ENCODE measurements at places on chromosomes 16 and 17.

GRCh38 chr17:42010898-42011516 is 6.2 kb downstream of the DNAJC7 start:
- peak; percentile 16 for DNase-seq

DNA sequence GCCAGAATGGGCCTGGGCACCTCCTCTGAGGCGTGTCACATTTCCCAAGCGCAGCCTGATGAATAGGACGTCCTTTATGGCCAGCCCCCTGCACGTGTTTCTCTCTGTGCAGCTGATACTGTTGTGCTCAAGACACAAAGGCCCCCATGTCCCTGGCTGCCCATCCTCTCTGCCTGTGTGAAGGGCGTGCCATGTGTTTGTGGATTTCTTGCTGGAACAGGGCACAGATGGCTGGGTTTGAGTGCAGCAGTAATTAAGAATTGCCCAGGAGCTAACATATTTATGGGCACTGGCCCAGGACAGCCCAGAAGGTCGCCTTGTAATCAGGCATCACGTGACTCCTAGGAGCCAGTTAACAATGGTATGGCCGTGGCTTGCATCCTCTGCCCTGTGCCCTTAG is 181.1 kb downstream of the CCDC182 start:
- no peak for DNase-seq

- DNase-seq, result peak; percentile 38
Observed at GRCh38 chr16:84672276-84673202, 24.2 kb downstream of the KLHL36 start.

DNA sequence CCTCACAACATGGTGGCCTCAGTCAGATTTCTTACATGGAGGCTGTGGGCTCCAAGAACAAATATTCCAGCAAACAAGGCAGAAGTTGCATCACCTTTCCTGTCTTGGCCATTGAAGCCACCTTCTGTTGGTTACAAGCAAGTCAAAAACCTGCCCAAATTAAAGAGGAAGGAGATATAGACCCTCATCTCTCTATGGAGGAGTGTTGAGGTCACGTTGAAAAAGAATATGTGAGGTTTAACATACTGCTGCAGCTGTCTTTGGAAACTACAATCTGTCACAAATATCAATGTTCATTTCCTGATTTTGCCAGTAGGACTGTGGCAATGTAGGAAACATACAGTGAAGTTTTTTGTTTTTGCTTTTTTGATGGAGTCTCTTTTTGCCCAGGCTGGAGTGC is 211.4 kb downstream of the COPRS start:
- no peak for DNase-seq

DNA sequence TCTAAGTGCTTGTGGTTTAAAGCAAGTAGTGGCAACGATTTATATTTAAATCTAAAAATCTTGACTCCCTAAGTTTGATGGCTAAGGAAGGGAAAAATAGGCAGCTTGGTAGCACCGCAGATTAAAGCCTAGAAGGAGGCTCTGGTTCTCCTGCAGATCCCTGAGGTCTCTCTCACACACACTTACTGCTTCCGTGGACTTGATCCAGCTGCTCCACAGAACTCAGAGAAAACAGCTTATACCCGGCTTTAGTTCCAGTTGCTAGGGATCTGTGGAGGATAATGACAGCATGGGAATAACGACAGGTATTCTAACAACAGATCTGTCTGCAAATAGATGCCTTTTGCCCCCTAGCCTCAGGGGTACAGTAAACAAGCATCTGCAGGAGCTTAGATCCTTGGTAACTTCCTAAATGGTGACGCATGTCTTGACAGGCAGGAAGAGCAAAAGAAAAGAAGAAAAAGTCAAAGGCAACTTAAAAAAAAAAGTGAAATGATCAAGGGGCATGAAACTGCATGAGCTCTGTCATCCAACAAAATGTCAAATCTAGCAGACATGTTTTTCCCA is 4.5 kb downstream of the WIPI1 start:
- DNase-seq, result no peak

DNA sequence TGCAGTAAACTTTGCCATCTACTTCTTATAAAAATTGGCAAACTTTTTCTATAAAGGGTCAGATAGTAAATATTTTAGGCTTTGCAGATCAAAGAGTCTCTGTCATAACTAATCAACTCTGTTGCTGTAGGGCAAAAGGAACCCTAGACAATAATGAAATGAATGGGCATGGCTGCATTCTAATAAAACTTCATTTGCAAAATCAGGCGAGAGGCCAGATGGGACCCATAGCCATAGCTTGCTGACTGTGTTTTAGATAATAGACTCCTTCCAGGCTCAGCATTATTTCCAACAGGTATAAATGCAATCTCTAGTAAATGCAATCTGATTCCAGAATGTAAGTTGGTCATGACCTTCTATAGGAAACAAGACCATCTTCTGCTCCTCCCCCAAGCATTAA is 490.7 kb downstream of the TOX3 start:
- no peak for DNase-seq

DNA sequence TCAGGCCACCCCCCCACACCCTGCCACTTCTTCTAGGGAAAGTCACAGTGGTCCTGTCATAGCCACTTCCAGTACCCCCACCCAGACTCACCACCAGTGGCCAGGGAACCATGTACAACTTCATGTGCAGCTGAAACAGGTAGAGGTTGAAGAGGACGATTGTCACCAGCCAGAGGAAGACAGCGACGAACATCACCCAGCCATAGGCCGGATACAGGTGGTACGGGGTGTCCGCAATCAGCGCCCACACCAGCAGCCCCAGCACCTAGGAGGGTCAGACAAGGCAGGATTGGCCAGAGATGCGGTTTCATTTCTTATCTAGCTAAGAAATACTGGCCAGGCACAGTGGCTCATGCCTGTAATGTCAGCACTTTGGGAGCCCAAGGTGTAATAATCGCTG is 16.7 kb downstream of the ARL2BP start:
- DNase-seq, result no peak

DNA sequence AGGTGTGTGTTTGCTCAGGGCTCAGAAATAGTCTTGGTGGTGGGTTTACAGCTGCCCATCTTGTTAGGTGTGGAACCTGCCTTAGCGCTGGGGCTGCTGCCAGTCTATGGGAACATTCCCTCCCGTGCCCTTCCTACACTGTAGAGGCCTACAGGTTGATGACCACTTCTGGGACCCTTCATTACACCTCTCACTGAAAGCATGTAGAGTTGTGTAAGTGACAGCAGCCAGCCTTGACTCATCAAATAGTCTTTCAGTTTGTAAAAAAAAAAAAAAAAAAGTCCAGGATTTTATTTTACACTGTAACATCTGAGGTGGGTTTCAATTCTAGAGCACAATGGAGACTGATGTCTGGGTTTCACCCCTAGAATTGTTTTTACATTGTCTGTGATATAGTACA is 193.9 kb downstream of the SPECC1 start:
- no peak for DNase-seq

DNA sequence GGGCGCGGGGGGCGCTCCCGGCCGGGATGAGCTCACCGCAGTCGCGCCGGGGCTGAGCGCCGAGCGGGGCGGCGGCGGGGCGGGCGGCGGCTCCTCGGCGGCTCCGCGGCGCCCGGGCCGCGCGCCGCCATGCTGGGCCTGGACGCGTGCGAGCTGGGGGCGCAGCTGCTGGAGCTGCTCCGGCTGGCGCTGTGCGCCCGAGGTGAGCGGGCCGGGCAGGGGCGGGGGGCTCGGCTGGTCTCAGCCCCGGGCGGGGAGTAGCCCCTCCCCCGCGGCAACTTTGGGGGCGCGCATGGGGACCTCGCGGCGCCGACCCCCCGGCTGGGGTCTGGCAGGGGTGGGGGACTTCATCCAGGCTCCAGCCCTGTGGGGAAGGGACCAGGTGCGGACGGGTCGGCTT is at the start of gene ARHGDIG:
ARHGDIG (plus strand) TSS at position 40 of the 400 bp plus-strand sequence; CDS start at position 130, 90 bp downstream.
- DNase-seq, result no peak

DNA sequence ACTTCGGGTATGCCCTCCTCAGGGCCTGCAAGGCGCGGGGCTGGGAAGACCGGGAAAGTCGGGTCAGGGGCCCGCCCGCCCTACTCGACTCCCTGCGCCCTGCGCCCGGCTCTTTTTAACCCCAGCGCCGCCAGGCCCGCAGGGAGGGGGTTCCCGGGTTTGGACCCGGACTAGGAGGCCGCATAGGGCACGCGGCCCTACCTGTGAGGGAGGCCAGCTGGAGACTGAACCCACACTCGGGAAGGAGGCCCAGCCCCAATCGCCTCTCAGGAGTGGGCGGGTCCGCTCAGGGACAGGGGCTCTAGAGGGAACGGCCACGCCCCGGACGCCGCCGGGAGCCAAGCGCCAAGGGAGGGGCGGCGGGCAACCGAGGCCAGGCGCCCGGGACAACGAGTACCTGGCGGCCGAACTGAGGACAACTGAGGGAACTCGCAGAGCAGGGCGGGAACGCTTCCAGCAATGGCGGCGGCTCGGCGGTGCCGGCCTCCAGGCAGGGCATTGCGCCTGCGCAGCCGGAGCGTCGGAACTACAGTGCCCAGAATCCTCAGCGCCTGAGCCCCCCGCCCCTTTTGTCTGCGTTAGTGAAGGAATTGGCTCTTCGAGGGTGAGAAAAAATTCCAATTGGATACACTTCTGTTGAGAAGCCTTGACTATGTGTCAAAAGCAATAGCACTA is at the start of gene ZNF624:
ZNF624 (minus strand) TSS at position 484 of the 675 bp plus-strand sequence.
- peak; percentile 82 for DNase-seq

DNA sequence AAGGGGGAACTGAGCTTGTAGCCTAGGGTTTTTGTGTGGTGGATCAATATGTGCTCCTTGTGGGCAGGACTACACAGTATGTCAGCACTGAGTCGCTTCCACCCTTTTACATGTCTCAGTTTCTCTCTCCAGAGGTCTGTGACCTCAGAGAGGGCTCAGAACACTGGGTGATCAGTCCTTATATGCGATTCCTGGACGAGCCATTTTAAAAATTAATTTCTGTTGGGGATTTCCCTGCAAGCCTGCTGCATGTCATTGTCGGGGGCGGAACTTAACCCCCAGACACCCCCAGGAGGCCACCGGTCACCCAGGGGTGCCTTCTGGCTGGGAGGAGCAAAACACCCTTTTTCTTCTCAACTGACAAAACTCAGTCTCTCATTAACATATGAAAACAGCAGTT is 14.1 kb downstream of the DHRS7B start:
- no peak for DNase-seq

GRCh38 chr17:76419576-76420260 is 33.2 kb downstream of the UBE2O start:
- no peak for DNase-seq

GRCh38 chr17:78783711-78784324 is 1.7 kb upstream of the CYTH1 start:
- DNase-seq, result no peak

GRCh38 chr17:4588391-4588790 is 4.1 kb downstream of the SMTNL2 start:
- DNase-seq, result no peak

GRCh38 chr16:2990891-2991290 is 10.6 kb upstream of the PKMYT1 start:
- DNase-seq, result no peak

DNA sequence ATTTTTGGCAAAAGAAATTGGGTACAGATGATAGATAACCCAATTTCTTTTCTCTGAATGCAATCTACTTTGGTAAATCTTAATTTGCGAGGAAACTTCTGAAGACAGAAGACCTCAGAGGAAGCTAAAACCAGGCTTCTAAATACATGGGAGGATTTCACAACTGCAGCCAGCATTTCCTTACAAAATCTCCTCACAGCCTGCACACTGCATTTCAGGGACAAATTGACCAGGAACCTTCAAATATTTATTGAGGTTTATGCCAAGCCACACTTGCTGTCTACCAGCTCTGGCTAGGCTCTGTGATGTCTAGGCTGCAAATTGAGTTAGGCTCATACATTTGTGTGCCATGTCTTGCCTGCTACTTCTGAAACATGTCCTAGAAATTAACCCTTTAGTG is 167.3 kb upstream of the CDH5 start:
- no peak for DNase-seq
